ENCODE measurements at places on chromosomes 12 and 14.

DNA sequence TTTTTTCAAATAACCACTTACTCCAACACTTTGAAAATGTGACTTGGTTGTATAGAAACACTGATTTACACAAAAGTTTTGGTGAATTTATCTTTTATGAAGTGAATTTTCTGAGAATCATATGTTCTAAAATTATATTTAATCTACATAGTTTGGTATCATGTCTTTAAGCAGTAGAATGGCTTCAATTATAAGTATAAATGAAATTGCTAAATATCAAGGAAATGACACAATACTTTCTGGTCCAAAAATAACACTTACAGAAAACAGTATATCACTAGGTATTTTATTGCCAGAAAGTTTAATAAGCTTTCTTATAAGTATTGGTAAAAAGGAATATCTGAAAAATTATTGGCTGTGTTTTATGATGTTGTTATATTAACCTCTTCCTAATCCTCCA, 90.9 kb downstream of the SRGAP1 start:
- DNase-seq, result no peak

DNA sequence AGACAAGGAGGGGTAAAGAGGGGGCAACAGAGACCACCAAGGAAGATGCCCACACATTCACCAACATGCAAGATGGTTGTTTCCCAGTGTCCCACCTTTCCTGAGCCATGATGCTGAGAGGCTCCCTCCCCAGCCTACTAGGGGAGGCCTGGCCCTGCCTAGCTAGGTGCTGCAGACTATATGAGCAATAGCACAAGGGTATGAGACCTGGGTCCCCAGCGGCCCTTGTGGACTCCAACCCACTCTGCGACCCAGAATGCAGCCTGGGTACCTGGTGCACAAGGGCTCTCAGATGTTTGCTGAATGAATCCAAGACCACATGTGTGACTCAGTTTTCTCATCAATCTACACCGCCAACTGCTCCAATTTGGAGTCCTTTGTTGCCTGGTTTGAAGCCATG, 13.9 kb downstream of the TGFB3 start:
- no peak for DNase-seq

DNA sequence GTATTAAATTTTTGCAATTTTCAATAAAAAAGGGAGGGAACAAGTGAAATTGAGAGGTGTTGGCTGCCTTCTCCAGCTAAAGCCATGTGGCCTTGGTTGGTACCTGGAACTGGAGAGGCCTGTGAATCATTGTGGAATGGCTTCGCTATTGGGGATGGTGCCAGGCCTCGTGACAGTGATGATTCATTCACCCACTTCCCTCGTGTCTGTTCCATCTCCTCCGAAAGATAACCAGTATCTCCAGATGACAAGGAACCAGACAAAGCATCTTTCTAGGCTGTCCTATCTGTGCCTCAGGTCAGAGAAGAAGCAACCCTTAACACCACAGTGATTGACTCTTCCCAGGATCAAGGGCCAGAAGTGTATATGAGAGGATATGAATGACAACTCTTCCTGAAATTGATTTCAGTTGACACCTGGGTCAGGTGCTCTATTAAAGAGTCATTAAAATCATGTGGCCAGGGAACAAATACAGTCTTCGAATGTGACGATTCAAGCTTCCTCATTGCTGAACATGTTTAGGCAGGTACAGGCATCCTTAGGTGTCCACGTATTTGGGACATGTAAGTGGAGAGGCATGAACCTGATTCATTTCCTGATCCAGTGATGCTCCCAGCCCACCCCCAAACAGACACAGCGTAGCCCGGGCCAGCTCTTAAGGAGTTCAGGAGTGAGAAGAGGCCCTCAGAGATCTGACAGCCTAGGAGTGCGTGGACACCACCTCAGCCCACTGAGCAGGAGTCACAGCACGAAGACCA, at the start of gene RNASE7:
Gene RNASE7 (plus strand): TSS at position 687 of the 758 bp plus-strand sequence. CDS start 631 bp downstream, outside the sequence.
- DNase-seq, result no peak

GRCh38 chr12:76470028-76470939, 89.3 kb downstream of the OSBPL8 start:
- no peak for DNase-seq

DNA sequence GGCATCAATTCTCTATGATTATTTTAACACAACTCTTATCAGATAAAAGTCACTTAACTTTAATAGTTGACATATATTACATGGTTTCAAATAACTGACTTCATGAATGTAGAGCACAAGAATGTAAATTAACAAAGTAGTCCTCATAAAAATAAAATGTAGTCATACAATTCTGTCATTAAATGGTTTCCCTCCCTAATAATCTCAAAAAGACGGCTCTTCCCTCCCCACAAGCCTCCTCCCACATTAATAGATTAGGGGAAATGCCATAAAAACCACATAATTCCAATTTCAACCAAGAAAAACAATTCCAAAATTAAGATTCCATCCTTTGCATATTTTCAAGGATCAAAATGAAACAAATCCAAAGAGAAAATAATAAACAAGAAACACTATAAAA, 36.7 kb downstream of the SPTLC2 start:
- DNase-seq, result no peak

DNA sequence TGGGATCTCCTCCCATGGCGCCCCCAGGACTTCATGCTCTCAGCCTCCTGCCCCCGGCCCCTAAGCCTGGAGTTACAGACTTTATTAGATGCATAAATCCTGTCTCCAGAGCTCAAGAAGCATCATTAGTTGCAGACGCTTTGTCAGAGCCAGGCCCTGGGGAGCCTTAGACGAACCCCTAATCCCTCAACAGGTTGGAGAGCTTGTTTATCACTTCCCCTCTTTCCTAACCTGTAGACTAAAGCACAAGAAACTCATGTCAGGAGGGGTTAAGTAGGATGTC, 260 bp upstream of the NPFF start:
- no peak for DNase-seq

GRCh38 chr12:120479458-120479857, 9.9 kb upstream of the SRSF9 start:
- no peak for DNase-seq

DNA sequence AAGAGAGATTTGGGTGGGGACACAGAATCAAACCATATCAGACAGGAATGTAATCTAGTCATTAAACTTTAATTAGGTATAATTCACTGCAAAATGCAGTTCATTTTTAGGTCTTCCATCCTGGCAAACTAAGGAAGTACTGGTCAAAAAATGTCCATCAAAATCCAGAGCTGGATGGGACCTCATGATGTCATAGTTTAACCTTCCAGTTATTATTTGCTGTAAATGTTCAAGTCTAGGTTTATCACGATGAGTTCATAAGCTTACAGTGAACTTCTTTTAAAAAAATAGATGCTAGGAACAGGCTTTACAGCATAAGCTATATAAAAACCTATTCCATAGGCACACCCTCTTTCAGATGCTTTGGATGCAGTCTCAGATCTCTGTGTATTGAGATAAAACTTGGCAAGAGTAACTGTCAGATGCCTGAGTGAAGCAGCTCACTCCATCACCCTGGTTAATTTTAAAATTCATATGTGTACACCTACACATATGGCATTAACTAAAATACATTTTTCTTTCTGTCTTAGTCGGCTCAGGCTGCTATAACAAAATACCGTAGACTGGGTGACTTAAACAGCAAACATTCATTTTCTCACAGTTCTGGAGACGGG, 7.9 kb downstream of the SSPN start:
- DNase-seq, result no peak

DNA sequence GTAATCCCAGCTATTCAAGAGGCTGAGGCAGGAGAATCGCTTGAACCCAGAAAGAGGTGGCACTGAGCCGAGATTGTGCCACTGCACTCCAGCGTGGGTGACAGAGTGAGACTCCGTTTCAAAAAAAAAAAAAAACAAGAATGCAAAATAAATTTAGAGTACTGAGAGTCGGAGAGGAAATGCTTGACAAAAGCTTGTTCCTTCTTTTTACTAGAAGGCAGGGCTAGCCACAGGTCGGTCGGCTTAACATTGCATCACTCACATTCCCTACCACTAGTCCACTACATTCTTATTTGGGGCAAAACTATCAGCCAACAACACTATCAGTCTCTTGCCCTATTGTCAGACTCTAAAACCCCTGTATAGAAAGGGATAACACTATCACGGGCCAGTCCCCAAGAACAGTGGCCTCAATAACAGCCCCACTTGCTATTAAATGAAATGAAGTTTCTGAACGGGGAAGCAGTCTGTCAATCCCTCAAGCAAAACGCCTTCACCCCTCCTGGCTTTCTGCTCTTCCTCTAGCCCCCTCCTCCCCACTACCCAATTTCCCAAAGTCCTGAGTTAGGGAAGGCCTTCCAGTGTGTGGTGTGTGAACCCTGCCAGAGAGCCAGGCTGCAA, 1.0 kb downstream of the RNF41 start:
- DNase-seq, result no peak

GRCh38 chr12:4905316-4905715, 4.4 kb upstream of the KCNA1 start:
- no peak for DNase-seq

GRCh38 chr12:131861261-131862083, 33.0 kb upstream of the ULK1 start:
- DNase-seq, result no peak

DNA sequence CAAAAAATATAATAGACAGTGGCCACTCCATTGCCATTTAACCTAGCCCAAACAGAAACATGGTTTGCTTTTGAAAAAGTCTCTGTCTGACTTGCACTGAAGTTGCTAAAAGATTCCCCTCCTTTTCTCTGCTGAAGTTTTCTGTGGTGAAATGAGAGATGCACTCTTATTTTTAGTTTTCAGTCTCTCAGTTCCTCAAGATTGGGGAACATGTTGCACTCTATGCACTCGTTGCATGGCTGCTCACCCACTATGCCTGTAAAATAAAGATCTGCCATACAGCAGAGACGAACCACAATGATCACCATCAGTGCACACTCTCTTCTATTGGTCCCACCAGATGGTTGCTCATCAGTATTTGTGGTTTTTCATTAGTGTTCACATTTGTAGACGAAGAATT, 13.1 kb upstream of the DAAM1 start:
- DNase-seq, result no peak

DNA sequence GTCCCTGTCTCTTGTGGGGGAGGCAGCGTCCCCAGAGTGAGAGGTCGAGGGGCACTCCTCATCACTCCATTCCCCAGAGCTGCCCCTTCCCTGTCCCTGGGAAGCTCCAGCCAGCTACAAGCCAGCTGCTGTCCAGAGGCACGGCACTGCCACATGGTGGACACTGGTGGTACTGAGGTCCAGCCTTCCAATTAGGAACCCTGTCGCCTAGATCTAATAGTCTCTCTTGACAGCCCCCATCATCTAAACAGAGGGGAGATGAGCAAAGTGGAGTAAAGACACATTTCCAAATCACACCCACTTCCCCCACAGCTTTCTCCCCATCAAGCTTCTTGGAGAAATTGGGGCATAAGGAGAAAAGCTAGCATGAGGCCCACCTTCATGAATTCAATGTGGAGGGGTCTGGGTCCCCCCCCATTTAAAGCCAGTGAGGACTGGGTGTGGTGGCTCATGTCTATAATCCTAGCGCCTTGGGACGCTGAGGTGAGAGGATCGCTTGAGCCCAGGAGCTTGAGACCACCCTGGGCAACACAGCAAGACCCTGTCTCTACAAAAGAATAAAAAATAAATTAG, 2.1 kb upstream of the INHBE start:
- DNase-seq, result peak; percentile 65

GRCh38 chr14:67940486-67941455, 121.2 kb downstream of the RAD51B start:
- DNase-seq, result no peak

GRCh38 chr12:124487834-124488165, 79.6 kb downstream of the NCOR2 start:
- DNase-seq, result no peak

DNA sequence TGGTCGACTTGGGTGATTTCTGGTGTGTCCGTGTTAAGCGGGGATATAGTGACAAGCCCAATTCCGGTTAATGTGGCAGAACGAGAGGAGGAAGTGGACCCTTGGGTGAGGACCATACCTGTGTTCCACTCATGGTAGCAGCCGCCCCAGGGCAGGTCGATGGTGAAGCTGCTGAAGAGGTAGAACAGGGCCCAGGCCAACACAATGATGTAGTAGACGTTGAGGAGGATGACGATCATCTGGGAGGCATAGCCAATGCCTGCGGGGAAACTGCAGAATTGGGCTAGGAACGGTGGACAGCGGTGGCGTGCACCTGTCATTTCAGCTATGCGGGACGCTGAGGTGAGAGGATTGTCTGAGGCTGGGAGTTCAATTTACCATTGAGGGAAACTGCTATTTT, 20.1 kb downstream of the SLC6A13 start:
- no peak for DNase-seq

- DNase-seq, result no peak
Observed at GRCh38 chr12:81546811-81547210, 212.3 kb downstream of the PPFIA2 start.

GRCh38 chr12:101027816-101028215, 182.2 kb downstream of the SLC5A8 start:
- DNase-seq, result no peak

- peak; percentile 77 for DNase-seq
Observed at GRCh38 chr12:62916632-62917425, 18.1 kb downstream of the PPM1H start.

DNA sequence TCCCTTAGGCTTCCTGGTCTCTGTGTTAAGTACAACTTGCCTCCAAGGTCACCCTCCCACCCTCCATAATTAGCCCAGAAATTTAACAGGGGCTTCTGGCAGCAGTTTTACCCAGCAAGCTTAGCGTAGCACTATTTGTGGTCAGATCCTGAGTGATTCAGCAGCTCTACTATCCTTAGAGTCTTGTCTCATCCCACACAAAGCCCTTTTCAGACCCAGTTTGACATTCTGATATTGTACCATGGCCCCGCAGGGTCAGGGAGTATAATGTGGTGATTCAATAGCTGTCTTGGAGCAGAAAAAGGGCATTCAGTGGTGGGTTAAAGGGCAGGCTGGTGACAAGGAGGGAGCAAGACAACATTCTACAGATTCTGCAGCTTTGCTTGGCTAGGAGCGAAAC, 153.8 kb upstream of the DDHD1 start:
- DNase-seq, result no peak

GRCh38 chr14:77065851-77066577, 32.0 kb upstream of the CIPC start:
- no peak for DNase-seq

Data from COR-L47 (cell line).